ENCODE measurements at places on chromosomes 4 and X. TPM values are rescaled to one million over a fixed set of nuclear protein-coding genes. Genes with fewer than 3 reads are reported as not detected.

The CT45A2 gene
- not detected for total RNA-seq

The CPZ gene
- not detected for total RNA-seq

DNA sequence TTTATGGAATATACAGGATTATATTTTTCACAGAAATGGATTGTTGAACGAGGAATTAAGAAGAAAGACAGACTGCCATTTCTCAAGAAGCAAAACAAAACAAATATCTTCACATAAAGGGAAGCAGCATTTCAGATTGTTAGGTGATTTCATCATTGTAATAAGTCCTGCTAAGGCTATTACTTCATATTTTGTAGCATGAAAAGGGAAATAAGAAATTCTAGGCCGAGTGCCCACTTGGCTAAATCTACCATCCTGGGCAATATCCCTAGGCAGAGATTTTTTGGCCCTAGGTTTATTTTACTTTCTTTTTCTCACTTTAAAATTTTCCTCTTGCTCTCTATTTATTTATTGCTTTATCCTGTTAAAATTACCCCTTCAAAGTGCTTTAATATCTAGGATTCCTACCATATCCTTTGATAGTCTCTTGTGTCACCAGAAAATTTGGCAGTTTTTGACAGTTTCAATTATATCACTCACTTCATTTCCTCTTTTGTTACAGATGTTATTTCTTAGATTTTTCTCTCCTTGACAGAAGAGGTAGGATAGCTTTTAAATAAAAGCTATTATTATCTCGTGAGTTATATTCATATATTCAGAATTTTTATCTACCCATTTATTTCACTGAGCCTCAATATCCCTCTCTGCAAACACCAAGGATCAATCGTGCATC is 142.3 kb downstream of the PDGFC start:
- DNase-seq = no peak

DNA sequence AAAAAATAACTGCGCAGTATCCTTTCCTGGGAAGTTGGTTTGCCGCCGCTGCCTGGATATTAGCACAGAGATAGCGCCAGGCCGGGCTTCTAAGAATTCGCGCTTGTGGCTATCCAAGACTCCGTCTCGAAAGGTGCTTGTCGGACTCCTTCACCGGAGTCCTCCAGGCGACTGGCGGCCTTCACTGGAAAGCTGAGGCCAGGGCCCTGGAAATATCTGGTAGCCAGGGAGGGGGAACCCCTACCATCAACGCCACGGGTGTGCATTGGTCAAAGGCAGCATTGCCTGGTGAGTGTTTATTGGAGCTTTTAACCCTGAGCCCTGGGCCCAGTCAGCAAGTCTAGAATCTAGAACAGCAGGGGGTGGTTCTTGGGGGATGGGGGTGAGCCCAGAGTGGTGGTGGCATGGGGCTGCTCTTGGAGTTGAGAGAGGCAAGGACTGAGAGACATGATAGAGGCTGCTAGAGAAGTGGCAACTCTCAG is 577 bp upstream of the PIM2 start:
- peak; percentile 52 for DNase-seq

DNA sequence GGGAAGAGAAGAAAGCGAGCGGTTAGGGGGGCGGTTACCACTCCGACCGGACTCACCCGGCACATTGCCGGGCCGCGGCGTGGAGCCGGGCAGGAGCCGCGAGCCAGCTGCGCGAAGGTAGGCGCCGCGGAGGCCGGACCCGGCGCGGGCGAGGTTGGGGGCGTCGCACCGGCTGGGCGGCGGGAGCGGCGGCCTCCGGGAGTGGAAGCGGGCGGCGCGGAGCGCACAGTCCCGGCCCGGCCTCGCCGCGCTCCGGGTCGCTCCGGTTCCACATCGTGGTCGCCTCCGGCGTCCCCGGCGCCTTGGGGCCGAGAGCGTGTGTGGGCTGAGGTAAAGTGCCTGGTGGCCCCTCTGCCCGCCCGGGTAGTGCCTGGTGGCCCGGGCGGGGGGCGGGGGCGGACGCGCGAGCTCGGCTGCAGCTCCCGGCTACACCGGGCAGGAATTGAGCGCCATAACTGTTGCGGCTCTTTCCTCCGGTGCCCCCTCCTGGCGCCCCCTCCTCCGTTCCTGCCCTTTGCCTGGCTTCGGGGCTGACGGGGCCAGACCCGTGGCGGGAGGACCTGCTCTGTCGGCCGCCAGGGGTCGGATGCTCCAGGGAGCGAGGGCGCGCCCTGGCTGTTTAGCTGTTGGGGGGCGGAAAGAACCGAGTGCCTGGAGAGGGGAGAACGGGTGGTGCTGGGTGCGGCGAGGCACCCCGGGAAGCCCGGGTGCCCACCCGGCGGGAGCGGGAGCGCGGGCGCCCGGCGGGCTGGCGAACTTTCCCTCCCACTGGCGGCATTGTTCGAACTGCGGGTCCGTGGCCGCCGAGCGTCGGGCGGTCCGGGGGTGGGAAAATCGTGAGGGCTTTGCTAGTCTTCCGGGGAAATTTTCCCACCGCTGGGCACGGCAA is 626 bp downstream of the JADE3 start:
- DNase-seq = peak; percentile 35

Measured in activated naive CD8-positive, alpha-beta T cell treated with anti-CD3 and anti-CD28 coated beads for 36 hours (primary cell).